ENCODE measurements at places on chromosomes 6 and 20.

DNA sequence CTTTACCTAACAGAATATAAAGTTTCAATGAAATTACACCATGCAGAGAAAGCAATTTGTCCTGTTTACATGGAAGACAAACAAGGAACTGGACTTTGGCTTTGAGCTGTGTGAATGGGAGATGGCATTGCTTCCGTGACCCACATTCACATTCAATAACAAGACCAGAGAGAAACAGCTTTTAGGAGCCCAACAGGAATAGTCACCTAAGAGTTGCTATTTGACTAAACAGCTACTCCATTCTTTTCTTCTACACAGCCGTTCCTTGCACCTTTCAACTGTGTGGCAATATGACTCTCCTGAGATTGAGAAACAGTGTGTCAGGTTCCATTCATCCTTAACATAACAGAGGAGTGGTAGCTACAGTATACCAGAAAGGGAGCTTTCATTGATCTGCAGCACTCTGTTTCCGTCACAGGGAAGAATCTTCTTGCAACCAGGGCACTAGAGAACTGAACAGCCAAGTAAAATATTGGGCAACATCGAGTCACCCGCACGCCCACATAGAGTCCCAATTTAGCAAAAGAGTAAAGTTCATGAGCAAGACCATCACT is 355.1 kb downstream of the HAO1 start:
- no peak for DNase-seq

- DNase-seq = no peak
These were observed 33.5 kb downstream of the CARMIL1 start for GRCh38 chr6:25312703-25313102.

GRCh38 chr20:24686156-24686555 is 216.7 kb downstream of the SYNDIG1 start:
- no peak for DNase-seq

- no peak for DNase-seq
These were observed 130.9 kb downstream of the SULF2 start for GRCh38 chr20:47654370-47654769.

DNA sequence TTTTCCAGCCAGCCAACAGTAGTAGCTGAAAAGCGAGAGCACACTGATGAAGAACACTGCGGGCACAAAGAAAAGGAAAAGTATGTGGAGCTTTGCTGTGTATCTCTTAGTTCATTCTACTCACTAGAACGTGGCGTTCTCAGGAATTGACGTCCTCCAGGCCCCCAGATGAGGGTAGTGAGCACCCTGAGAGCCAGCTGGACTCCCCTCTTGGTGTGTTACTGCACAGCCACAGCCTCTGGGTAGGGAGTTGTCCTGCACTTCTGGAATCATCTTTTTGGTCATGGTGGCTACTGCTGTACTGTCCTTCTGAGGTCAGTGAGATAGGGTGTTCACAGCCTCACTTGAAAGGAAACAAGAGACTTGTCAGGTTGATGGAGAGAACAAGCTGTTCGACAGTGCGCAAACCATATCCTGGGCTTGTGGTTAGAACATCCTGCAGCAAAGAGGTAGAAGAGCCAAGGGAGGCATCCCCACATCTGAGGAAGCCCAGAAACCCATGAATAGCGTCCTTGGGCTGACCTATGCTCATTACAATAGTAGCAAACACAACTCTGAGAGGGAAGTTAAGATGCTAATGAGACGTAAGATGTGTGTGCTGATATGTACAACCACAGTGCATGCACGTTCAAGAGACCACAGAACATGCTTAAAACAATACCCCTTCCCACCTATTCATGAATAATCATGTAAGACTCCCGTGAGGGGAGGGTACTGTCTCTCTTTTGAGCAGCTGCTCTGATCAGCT is 14.6 kb upstream of the HLA-F start:
- peak; percentile 24 for DNase-seq

DNA sequence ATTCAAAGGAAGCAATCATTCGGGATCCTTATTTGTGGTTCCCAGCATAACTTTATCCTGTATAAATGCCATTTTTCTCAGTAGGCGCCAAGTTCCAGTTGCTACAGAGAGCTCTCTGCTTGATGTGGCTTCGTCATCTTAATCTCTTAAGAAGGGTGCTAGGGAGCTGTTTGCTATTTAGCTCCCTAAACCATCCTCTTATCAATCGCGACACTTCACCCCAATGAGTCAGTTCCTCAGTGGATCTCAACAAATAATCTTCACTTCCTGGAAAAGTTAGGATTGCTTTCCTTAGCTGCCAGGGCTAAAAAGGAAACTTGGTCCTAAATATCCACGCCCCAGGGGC is 1.3 kb upstream of the NKAIN2 start:
- no peak for DNase-seq

- DNase-seq = no peak
These were observed 69.4 kb downstream of the CPNE5 start for GRCh38 chr6:36769676-36770499.

DNA sequence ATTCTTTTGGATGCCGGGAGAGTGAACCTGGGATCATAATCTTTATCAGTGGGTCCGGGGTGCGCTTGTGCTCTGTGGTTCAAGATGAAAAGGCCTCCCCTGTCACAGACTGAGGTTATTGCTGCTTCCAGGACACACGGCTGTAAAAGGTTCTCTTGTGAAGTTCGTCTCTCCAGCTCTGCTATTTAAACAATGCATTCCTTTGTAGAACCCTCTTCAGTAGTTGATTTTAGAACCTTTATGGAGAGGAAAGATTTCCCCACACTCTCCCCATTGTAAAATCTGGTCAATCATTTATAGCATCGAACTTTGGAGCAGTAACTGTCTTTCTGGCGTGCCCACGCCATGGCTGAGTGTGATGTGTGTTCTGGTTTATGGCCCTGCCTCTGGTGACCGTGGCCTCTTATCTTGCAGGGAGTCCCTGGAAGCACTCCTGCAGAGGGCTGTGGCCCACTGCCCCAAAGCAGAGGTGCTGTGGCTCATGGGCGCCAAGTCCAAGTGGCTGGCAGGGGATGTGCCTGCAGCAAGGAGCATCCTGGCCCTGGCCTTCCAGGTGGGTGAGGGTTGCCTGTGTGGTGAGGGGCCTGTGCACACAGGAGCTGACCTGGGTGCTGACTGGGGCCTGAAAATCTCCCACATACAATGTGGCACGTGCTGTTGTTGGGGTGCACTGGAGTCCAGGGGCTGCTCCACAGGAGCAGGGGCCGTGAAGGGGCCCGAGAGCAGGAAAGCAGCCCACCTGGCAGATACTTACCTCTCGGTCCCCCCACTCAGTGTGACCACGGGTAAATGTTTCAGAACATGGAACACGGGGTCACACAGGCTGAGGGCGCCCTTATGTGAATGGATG is 11.6 kb upstream of the C20orf204 start:
- no peak for DNase-seq

DNA sequence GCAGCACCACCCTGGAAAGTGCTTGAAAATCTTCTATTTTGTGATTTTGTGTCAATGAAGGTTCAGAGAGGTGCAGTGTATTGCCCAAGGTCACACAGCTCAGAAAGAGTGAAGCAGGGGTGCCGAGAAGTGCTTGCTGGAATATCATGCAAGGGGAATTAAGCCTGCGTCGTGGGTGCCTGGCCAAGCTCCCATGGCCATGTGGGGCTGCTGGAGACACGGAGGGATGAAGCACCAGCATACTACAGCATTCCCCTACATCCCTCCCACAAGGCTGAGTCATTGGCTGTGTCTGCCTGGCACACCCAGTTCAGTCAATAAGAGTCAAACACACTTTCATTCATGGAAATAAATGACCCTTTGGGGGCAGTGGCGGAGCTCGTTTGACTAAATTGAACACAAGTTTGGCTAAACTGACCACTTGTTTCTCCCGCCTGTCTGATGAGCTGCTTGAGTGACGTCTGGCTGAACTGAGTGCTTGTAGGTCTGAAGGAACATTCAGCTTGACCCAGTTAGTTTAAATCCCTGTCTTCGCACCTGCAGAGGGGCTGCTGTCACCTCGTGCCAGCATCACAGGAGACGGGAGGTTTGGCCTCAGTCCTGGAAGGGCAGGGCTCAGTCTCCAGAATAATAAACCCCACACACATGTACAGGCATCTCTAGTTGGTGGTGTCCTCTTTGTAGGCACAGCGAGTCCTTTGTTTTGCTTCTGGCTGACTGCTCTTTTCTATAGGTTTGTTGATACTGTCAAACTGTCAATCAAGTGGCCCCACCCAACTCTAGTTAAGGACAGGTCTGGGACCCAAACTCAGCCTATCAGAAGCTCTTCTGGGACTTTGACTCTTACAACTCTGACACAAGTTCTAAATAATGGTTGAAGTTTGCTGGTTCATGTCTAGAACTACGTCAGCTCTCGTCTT is 8.4 kb upstream of the TGM2 start:
- DNase-seq = no peak

- no peak for DNase-seq
These were observed 149.4 kb downstream of the CD24 start for GRCh38 chr6:106825156-106825555.

DNA sequence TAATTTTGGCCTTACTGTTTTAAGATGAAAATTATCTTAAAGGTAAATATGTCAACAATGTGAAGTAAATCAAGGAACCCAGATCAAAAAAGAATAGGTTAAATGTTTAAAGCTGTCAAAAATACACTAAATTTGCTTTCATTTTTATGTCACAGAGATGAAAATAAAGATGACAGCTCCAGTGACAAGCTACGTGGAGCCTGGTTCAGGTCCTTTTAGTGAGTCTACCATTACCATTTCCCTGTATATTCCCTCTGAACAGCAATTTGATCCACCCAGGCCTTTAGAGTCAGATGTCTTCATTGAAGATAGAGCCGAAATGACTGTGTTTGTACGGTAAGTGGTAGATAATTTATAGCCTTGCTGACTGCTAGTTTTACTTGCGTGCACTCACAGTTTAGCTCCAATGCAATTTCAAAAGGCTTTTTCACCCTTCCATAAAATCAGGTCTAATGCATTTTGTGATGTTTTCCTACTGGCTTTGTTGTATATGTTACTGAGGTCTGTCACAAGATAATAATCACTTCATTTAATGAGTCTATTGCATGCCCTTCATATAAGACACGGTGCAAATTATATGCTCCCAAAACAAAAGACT is 1.9 kb downstream of the HEBP2 start:
- no peak for DNase-seq

- DNase-seq = no peak
These were observed 857.3 kb downstream of the FRK start for GRCh38 chr6:115203381-115203780.

DNA sequence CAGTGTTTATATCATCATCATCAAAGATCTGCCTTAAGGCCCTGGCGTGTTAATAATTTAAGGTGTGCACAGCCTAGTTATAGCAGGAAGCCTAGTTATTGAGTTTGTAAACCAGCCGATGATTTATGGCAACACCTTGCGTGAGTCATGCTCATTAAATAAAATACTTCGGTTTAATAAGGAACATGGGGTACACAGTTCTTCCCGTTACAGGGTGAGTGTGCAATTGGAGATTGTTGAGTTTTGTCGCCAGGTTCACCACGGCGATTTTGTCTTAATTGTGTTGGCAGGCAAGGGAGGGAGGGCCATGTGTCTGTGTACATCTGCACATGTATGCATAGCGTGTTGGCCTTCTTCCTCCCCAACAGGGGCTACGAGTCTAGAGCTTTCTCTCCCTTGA is 104.0 kb downstream of the TFAP2A start:
- no peak for DNase-seq

- DNase-seq = no peak
These were observed 678.8 kb upstream of the MARCKS start for GRCh38 chr6:113178349-113178748.

- DNase-seq = no peak
These were observed 74.7 kb upstream of the EPHA7 start for GRCh38 chr6:93494057-93494456.

DNA sequence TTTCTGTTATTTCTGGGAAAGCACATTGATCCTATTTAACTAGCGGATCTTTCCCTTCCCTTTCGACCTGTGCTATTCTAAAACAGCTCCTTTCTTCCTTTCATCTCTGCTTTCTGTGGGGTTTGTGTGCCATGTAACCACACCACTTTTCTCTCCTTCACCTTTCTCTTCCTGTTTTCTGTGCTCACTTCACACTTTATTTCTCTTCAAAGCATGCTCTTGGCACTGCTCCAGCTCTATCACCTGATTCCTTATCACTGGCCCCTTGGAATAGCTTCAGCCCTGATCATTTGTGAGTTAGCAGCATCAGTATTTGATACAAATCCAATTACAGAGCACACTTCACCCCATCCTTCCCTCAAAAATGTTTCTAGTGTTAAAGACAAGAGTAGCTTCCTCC is 8.1 kb upstream of the METTL24 start:
- no peak for DNase-seq

GRCh38 chr6:147724454-147724853 is 216.0 kb downstream of the SAMD5 start:
- DNase-seq = no peak

- no peak for DNase-seq
These were observed 51.1 kb downstream of the ARID1B start for GRCh38 chr6:156828280-156828703.

DNA sequence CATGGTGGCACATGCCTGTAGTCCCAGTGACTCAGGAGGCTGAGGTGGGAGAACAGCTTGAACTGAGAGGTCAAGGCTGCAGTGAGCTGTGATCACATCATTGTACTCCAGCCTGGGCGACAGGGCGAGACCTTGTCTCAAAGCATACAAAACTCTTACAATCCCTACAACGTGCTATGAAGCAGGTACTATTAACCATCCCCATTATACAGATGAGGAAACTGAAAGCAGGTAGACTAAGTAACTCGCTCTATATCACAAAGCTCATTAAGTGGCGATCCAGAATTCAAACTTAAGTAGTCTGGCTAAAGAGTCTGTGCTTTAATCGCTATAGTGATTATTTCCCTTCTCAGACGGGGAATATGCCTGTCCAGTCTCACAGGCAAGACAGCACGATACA is 54.7 kb downstream of the CDK19 start:
- no peak for DNase-seq

DNA sequence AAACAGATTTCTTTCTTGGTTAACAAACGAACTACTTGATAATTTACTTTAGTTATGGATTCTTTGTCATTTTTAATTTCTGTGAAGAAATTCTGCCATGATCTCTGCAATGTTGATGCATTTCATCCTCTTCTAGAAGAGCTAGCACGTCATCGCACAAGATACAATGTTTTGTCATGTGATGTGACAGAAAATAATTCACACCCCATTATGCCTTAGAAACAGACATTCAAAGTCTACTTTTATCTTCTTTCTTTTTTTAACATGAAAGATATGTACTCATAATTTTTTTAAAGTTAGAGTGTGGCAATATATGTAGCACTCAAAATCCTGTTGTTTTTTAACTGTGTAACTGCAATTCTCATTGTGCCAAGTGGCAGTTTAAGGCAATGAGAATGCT is 39.6 kb upstream of the NELFCD start:
- DNase-seq = no peak

DNA sequence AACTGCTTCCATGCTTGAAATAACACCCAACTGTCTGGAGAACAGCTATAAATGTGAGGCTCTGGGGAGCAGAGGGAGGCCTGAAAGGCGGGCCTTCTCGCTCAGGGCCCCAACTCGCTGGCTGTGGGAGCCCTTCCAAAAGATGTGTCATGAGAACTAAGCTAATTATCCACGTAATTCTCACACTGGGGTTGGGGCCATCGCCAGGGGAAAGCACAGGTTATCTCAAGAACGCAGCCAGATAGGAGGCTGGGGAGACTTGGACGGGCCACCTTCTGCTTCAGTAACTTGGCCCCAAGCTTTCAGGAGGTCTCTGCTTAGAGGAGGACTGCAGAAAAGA is 1.6 kb downstream of the PXDC1 start:
- no peak for DNase-seq

GRCh38 chr20:47252879-47253307 is 103.6 kb downstream of the ZMYND8 start:
- DNase-seq = no peak

Data from stimulated activated CD4-positive, alpha-beta T cell treated with anti-CD3 and anti-CD28 coated beads, Interleukin-1b, Interleukin-23, amount 100 ng/mL, for 1 hour (primary cell).